ENCODE measurements at places on chromosomes 2 and 18.

- DNase-seq: no peak
Measured at GRCh38 chr2:212626371-212626918, 87.8 kb upstream of the ERBB4 start.

- peak; percentile 33 for DNase-seq
Measured at GRCh38 chr2:95391641-95392310, 10.7 kb upstream of the FAHD2A start.

- no peak for DNase-seq
Measured at GRCh38 chr2:28378679-28379584, 13.7 kb upstream of the FOSL2 start.

- DNase-seq: peak; percentile 85
Measured at GRCh38 chr18:37266290-37266689, 299.3 kb downstream of the CELF4 start.

DNA sequence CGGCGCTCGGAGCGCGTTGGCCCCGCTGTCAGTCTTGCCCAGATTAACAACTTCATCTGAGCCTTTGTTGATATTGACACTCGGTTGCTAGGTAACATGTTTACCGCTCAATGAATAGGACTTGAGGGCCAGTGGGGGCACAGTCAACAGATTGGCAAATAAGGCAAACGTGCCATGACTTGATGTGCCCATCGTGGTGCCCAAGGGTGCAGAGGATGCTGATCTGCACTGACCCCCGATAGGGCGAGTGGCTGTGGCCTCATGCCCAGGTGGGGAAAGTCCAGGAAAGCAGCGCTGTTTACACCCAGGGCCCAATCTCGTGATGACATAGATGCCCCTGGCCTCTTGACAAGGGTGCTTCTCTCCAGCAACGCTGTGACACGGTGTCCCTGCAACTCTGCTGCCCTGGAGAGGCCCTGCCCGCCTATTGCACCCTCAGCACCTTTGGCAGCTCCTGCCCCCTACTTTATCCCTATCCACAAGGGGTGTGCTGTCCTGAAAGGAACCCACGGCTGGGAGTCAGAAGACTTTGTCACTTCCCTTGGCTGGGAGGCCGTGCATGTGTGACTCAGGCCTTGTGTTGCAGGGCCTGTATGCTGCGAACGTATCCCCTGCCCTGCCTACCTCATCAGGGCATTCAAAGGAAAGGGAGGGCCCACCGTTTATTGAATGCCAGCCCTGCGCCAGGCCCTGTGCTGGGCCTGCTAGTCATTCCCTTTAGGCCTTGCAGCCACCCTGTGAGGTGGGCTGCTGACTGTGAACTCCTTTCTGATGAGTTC is 158.0 kb downstream of the INHBB start:
- DNase-seq: no peak

DNA sequence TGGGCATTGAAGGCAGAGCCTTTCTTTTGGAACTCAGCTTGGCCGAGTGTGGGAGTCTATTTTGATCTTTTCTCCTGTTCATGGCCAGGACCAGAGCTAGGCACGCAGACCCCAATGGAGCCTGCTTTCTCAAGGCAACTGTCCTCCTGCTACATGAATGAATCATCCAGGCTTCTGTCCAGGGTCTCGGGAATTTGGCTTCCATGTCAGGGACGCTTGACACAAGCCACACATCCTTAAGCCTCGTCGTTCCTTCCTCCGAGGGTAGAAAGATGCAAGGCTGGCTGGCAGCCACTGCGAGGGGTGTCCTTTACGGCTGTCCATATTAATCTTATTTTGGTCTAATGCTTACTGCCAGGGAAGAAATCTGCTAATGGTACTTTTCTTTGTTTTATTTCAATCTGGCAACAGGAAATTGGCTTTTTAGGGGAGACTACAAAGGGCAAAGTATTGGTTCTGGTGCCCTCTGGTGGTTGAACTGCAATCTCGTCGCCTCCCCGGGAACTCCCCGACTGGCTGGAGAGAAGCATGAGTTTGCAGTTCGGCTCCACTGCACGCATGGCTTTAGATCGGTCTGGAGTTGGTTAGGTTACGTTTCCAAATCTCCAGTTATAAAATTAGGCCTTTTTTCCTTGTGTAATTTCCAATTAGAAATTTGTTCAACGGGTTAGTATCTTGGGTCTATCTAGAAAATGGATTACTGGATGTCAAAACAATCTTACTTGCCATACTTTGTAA is 135.2 kb downstream of the ALPK2 start:
- DNase-seq: peak; percentile 92

GRCh38 chr18:55048892-55049291 is 89.6 kb upstream of the CCDC68 start:
- DNase-seq: no peak

GRCh38 chr2:13711154-13711553 is 921.4 kb upstream of the LRATD1 start:
- DNase-seq: no peak

DNA sequence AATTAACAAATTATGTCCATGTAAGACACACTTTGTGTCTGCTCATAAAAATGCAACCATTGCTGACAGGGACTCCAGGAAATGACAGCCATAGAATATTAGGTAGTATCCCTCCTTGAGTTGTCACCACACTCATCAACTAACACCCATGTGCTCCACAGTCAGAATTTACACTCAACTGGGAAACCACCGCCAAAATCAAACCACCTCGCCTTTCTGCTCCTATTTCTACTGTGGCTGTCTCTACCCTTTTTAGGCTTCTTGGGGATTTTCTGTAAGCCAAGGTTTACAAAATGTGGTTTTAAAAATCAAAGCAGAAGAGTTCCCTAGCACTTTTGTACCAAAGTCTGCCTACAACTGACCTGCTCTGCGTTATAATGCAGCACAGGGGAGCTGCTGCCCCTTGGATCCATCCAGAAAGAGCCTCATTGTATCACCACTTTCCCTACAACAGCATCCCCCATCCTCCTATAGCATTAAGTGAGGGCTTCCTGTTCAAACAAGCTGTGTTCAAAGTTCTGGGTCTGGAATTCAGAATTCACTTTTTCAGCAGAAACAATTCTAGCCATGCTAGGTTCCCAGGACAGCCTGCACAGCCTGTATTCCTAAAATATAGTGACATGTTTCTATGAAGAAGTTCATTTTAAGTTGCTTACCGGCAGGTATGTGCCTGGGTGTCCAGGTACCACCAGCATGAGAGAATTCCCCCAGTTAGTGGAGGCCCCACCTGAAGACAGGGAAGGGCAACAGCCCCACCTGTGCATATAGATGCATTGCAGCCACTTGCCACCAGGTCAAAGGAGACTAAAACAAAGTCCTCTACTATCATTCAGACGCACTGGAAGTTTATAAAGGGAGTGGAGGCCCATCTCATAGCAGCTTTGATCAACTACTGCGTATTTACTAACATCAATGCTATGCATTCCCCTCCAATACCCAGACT is 104.3 kb downstream of the MYO5B start:
- DNase-seq: no peak

Measured in endodermal cell (in vitro differentiated cells).